ENCODE measurements at places on chromosomes 11 and 22.
A peak's percentile ranks its signal among the peaks of the same experiment; 100 is the strongest.

DNA sequence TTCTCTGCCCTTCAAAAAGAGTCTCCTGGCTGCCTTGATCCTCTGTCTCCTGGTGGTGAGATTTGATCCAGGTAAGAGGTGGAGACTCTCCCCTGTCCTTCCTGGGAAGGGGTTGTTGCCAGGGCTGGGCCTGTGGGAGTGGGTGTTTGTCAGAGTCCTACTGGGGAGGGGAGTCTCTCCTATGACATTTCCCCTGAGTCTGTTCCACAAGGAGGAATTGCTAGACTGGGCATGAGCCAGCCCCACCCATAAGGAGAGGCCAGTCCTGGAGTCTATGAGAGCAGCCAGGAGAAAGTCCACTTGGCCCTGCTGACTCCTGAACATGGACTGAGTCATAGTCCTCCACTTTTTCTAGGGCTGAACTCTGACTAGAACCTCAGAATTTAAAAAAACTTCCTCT lies 7.4 kb downstream of the PEX26 start:
- DNase-seq = no peak

DNA sequence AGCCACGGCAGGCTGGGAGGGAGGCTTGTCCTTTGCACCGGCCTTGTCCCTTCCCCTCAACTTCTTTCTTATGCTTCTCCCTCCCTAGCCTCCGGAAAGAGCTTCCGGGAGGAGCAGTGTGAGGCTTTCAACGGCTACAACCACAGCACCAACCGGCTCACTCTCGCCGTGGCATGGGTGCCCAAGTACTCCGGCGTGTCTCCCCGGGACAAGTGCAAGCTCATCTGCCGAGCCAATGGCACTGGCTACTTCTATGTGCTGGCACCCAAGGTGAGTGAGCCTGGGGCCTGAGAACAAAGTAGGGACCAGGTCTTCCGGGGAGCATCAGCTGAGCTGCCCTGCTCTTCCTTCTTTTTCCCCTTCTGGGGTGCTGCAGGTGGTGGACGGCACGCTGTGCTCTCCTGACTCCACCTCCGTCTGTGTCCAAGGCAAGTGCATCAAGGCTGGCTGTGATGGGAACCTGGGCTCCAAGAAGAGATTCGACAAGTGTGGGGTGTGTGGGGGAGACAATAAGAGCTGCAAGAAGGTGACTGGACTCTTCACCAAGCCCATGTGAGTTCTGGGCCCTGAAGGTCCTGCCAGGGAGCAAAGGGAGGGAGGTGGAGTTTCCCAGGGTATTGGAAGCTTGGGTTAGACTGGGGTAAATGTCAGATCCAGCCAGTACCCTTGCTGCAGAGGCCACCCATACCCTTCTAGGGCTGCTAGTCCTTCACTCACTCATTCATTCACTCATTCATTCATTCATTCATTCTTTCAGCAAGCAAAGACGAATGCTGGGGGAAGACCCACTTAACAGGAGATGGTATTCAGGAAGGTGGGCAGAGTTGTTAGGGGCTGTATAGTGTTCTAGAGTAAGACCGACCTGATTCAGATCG lies 22.6 kb downstream of the ADAMTS15 start:
- DNase-seq = no peak

DNA sequence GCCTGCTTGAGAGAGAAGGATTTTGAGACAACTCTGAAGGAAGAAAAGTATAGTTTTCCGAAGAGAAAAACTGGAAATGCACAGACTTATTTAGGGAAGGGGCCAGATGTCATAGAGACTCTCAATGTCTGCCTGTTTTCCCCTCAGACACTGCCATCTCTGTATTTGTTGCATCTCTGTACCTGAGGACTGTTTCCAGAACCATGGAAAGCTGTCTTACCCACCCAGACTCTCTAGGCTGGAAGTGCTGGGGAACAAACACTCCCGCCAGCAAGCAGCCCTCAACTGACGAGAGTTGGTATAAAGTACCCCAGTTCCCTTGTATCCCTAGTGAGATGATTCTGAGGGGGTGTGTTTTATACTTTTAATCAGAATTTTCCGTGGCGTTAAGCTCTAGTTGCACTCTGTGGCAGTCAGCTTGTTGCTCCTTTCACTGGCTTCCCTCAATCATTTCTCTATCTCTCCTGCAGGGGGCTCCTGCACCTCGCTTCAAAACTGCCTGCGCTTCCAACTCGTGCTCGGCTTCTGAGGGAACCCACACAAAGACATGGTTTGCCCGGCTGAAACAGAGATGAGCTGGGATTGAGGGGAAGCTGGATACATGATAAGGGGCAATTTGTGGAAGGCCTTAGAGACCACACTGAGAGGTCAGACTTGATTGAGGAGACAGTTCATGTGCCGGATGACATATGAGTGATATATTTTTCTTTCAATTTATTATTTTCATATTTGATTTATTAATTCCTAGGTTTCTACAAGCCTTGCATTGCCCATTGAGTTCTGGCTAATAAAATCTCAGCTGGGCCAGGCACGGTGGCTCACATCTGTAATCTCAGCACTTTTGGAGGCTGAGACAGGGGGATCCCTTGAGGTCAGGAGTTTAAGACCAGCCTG lies 36.9 kb upstream of the CLPB start:
- DNase-seq = peak; percentile 66

DNA sequence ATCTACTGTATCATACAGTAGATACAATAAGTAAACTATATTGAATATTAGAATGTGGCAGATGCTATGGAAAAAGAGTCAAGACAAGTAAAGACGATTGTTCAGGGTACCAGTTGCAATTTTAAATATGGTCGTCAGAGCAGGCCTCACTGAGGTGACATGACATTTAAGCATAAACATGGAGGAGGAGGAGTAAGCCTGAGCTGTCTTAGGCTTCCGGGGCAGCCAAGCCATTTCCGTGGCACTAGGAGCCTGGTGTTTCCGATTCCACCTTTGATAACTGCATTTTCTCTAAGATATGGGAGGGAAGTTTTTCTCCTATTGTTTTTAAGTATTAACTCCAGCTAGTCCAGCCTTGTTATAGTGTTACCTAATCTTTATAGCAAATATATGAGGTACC lies 14.5 kb downstream of the PIK3IP1 start:
- no peak for DNase-seq

DNA sequence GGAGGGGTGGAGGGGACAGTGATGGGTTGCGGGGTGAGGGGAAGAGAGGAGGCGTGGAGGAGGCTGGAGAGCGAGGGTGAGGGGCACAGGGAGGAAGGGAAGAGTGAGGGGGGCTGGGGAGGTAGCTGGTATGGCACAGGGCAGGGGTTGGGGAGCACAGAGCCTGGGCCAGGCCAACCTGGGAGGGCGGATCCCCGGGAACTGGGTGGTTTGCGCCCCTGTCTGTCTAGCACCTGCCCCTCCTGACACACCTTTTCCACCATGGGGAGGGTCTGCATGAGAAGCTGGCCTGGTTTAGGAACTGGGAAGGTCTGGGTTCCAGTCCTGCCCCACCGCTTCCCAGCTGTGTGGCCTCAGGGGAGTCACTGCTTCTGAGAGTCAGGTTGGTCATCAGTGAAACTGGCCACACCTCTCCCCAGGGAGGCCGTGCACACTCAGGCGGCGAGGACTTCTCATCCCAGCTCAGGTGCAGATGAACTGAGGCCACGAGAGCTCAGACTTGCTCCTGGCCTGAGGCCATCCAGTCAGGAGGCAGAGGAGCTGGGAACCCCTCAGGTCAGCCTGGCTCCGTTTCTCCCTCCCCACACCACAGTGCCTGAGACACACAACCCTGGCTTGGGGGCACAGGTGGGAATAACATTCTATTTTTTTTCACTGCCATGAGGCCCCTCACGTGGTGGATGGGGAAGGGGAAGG lies 95.6 kb downstream of the PHF21B start:
- no peak for DNase-seq

GRCh38 chr11:2772544-2773031 lies 72.8 kb upstream of the KCNQ1OT1 start:
- peak; percentile 53 for DNase-seq

DNA sequence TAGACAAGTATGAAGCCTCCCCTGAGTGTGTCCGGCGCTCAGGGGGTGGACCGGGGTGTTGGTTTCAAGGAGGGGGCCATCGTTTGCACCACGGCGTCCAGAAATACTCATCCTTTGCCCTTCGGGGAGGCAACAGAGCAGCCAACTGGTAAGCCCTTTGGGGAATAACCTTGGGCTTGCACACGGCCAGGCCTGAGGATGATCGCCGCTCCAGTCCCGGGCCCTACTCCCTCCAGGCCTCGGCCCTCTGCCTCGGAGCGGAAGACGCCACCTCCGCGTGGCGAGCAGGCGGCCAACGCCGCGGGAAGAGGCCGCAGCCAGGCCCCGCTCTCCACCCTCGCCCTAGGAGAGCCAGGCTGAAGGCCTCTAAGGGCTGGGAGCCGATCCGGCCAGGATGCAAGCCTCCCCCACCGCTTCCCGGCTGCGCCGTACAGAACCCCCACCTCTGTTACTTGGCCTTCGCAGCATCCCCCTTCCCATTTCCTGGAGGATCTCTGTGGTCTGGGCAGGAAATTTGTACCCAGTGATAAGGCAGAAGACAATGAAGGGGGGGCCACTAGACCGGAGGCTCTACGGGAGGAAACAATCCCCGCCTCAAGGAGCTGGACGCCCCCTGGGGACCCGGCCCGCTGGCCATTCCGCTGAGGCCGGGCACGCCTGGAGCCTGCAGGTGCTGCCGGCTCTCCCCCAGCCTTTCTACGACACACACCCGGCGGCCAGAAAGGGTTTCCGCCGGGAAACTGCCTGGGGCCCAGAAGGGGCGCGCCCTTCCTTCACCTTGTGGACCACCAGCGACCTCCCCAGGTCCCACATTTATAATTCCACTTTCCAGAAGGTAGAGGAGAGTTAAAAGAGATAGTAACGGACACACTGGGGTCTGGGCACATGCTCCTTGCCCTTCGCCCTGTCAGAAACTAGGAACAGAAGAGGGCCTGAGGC lies 2.6 kb downstream of the ESAM start:
- DNase-seq = no peak

GRCh38 chr11:134728186-134728585 lies 316.1 kb upstream of the B3GAT1 start:
- no peak for DNase-seq

- DNase-seq = no peak
Measured at GRCh38 chr22:30565341-30565740, 9.1 kb downstream of the GAL3ST1 start.

GRCh38 chr22:46081831-46082210 lies 68.5 kb upstream of the PPARA start:
- no peak for DNase-seq

GRCh38 chr11:44179173-44179572 lies 83.7 kb downstream of the EXT2 start:
- peak; percentile 38 for DNase-seq

- no peak for DNase-seq
Measured at GRCh38 chr11:3085052-3085451, 27.8 kb upstream of the CARS1 start.

GRCh38 chr11:124751741-124752470 lies at the start of gene VSIG2:
TSS of gene VSIG2 (minus strand) at chr11:124752255. CDS start at chr11:124752137, 118 bp downstream.
- DNase-seq = no peak

DNA sequence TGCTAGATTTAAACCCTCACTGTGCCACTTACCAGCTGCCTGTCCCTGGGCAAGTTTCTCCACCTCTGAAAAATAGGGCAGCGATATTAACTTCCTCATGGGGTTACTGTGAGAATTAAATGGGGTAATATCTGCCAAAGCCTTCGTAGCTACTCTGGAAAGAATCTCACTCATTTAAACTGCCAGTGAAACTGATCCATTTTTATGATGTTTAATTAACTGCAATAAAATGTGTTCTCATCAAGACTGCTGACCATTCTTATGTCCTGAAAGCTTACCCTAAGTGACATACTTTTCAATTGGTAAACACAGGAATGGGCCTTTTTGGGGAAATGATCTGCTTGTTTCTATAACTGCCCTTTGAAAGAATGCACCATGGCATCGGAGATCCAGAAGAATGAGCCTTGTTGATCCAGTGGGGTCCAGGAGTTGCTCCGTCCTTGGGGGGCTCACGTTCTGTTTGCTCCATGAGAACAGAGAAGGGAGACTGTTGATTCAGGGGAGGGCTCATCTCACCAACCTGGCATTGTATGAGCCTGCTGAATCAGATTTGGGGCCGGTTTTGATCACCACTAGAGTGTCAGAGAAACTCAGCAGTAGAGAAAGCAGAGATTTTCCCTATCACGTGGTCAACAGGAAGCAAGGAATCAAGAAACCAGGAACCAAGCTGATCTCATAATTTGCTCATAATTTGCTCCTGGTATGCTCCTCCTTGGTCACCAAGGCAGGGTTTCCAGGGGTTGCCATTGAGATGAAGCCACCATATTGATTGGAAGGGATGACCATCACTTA lies 7.0 kb upstream of the CCDC86 start:
- no peak for DNase-seq

DNA sequence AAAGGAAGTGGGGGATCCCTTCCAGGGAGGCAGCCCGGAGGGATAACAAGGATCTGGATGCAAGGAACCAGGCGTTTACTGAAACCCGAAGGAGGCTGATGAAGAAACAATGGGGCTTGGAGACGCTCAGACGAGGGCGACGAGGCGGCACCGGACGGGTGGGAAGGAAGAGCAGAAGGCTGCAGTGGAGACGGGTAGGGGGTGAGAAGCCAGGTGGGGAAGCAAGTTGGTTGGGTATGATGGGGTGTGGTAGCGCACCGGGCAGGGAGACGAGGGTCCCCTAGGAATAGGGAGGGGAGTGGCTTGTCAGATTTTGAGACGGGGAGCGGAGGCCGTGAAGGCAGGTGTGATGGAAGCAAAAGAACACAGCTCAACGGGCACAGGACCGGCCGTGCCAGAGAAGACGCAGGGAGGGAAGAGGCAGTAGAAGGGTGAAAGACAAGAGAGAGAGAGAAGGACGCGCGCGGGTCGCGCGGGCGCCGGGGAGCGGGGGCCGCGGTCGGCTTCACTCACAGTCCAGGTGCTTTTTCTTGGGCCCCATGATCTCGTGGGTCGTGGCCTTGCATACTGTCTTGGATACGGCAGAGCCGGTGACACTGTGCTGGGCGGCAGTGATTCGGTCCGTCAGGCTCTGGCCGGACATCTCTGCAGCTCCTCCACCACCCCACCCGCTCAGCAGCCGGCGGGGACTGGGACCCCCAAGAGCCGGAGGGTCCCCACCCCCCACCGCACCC lies 579 bp downstream of the PICALM start:
- no peak for DNase-seq

- DNase-seq = peak; percentile 83
Measured at GRCh38 chr11:131756479-131757110, 386.2 kb downstream of the NTM start.

GRCh38 chr11:12097219-12097618 lies 13.2 kb upstream of the MICAL2 start:
- DNase-seq = no peak

- peak; percentile 64 for DNase-seq
Measured at GRCh38 chr11:119144825-119145486, 3.9 kb upstream of the ABCG4 start.

DNA sequence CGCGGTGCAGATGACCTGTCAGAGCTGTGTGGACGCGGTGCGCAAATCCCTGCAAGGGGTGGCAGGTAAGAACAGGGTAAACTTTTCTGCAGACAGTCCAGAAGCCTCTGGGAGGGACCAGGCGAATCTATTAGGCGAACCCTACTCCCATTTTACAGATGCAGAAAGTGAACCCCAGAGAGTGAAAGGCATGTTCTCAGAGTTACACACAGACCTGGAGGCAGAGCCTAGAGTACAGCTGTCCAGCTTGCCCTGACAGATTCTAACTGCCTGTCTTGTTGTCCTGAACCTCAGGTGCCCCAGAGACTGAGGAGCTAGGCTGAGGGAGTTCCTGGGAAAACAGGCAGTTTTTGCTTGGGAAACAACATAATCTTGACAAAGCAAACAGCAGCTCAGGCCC lies 665 bp downstream of the CCS start:
- no peak for DNase-seq
